ENCODE measurements at places on chromosomes 2 and 18.

- no peaks in the 10 kb centered on the region for H3K36me3 ChIP-seq
- H3K4me1 ChIP-seq: peaks cover 5% of the 10 kb centered on the region
- peaks cover 68% of the 10 kb centered on the region for H3K27me3 ChIP-seq
- no peak overlapping the region for H3K4me3 ChIP-seq
- no peak overlapping the region for H3K27ac ChIP-seq
- ATAC-seq: no peak
Observed at GRCh38 chr2:173397539-173397938, 42.9 kb downstream of the CDCA7 start.

DNA sequence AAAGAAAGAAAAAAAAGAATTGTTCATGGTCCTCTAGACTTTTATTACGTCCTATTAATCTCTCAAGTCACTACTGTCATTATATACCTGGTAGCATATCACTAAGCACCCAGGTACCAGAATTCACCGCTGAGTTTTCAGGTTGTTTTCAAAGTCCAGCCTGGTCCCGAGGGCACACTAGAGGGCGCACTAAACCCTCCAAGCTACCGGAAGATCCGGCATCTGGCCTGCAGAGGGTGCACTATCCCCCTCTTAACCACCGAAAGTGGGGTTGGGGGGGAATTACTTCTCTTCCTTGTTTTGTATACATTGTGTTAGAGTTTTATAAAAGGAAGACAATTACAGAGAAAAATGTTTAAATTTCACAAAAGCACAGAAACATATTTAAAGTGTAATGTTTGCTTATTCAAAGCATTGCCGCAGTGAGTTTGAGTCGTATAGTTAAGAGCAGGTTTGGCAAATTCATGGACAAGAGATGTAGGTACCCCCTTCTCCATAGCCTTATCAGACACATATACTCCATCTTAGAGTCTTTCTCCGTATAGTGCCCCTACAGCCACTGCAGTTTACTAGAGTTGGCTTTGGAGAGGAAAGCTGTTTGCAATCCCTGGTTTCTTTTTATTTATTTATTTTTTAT, 19.2 kb downstream of the MOGAT1 start:
- no peak overlapping the region for H3K27ac ChIP-seq
- no peak overlapping the region for H3K4me3 ChIP-seq
- ATAC-seq: peak; percentile 90
- no peaks in the 10 kb centered on the region for H3K27me3 ChIP-seq
- H3K36me3 ChIP-seq: no peaks in the 10 kb centered on the region
- H3K4me1 ChIP-seq: peaks cover 8% of the 10 kb centered on the region

- ATAC-seq: no peak
- no peak overlapping the region for H3K27ac ChIP-seq
- no peaks in the 10 kb centered on the region for H3K4me1 ChIP-seq
- H3K4me3 ChIP-seq: no peak overlapping the region
Observed at GRCh38 chr2:179180242-179180641, 84.4 kb downstream of the SESTD1 start.

DNA sequence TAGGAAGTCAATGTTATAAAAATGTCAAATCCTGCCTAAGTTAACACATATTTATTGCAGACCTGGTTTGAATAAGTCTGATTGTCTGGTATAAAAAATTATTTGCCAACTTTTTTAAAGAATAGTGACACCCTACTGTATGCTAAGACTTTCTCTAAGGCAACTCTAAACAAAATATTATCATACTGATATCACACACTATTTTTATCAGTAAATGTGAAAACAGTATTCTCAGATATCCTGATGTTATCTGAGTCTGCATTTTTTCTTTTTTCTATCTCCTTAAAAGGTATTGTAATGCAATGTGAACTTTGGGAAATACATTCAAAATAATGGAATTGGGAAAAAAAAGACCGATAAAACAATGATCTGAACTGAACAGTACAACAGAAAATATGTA, 127.1 kb downstream of the DOCK10 start:
- ATAC-seq: no peak
- no peak overlapping the region for H3K27ac ChIP-seq
- H3K36me3 ChIP-seq: peaks cover 42% of the 10 kb centered on the region
- H3K27me3 ChIP-seq: no peaks in the 10 kb centered on the region

DNA sequence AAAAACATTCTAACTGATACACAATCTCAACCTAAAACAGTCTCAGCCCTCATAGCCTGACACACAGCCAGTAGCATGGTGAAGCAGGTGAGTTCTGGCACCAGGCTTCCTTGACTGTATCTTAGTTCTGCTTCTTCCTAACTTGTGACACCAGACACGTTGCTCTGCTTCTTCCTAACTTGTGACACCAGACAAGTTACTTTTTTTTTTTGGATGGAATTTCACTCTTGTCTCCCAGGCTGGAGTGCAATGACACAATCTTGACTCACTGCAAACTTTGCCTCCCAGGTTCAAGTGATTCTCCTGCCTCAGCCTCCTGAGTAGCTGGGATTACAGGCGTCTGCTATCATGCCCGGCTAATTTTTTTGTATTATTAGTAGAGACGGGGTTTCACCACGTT, 6.7 kb upstream of the ATG16L1 start:
- no peaks in the 10 kb centered on the region for H3K36me3 ChIP-seq
- peaks cover 22% of the 10 kb centered on the region for H3K4me1 ChIP-seq
- no peaks in the 10 kb centered on the region for H3K27me3 ChIP-seq
- no peak overlapping the region for H3K4me3 ChIP-seq
- ATAC-seq: no peak

DNA sequence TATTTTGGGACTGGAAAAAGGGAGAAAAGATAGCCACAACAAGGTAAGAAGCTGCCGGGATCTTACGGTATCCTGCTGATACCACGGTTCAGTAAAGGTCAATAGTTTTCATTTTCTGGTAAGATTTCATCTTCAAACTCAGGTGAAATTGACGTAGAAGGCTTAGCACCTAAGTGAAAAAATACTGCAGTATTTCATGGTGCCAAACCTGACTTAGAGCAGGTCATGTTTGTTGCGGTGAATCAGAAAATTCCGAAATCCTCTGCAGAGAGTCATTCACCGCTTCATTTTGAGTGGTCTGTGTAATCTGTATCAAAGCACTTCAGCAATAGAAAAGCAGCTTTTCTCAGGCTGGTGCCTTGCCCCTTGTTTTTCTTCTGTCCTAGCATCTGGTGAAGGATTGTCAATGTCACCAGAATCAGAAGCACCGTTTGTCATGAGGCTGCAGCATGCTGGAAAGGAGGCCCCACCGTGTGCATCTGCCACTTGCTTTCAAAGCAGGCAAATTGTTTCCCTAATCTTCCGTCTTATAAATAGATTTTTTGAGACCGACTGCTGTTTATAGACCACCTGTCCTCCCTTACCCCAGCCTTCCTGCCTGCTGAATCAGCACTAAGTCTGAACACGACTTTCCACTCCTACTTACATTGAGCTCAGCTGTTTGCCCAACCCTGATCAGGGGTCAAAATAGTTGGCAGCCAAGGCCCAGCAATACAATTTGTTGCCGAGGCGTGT, 156.3 kb downstream of the EML6 start:
- no peak overlapping the region for H3K27ac ChIP-seq
- H3K27me3 ChIP-seq: peaks cover 3% of the 10 kb centered on the region
- H3K4me1 ChIP-seq: no peaks in the 10 kb centered on the region
- no peak overlapping the region for H3K4me3 ChIP-seq
- no peak for ATAC-seq

GRCh38 chr2:210553373-210553772, 3.0 kb upstream of the CPS1 start:
- H3K27ac ChIP-seq: no peak overlapping the region
- no peaks in the 10 kb centered on the region for H3K4me1 ChIP-seq
- no peaks in the 10 kb centered on the region for H3K36me3 ChIP-seq
- no peak for ATAC-seq
- H3K4me3 ChIP-seq: no peak overlapping the region

DNA sequence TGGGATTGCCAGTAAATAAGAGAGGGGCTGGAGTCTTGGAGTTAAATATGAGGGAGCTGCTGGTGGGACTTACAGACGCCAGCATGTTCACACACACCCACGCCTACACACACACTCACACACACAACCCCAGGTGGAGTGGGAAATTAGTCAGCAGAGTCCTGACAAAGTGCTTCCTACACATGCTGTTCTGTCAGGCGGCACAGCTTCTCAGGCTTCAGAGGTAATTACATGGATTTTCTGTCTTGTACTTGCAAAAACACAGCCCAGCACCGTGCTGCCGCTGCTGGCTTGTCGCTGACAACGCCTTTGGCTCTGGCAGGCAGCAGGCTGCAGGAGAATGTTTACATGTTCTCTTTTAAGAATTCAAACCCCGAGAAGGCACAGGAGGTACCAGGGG, 1186.3 kb upstream of the CELF4 start:
- peak; percentile 57 for ATAC-seq
- H3K4me3 ChIP-seq: no peak overlapping the region
- no peaks in the 10 kb centered on the region for H3K27me3 ChIP-seq
- H3K27ac ChIP-seq: no peak overlapping the region
- H3K36me3 ChIP-seq: no peaks in the 10 kb centered on the region

DNA sequence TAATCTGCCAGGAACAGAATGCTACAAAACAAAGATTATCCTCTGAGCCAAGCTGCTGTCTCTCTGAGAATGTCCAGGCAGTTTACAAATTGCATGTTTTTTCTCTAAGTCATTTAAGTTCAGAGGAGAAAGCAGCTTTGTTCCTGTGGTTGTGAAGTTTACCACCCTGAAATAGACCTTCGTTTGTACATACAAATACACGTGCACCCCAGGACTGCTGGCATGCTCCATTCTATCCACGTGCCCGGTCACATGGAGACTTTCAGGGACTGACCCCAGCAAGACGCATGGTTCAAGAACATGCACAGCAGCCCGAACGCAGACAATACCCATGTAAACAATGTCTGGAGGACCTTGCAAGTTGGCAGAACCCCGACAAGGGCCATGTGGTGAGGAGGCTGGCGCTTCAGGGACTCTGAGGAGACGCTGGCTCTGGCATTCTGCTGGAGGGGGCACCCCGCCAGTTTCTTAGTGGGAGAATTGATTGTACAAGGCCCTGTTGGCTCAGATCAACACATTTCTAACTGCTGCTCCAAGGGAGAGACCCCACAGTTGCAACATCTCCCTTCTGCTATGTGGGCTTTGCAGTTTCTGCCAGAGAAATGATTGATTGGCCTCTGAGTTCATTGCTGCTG, 33.3 kb downstream of the FAM178B start:
- no peaks in the 10 kb centered on the region for H3K27me3 ChIP-seq
- H3K4me3 ChIP-seq: no peak overlapping the region
- H3K27ac ChIP-seq: peak overlapping the region; percentile 67
- H3K4me1 ChIP-seq: peaks cover 5% of the 10 kb centered on the region

DNA sequence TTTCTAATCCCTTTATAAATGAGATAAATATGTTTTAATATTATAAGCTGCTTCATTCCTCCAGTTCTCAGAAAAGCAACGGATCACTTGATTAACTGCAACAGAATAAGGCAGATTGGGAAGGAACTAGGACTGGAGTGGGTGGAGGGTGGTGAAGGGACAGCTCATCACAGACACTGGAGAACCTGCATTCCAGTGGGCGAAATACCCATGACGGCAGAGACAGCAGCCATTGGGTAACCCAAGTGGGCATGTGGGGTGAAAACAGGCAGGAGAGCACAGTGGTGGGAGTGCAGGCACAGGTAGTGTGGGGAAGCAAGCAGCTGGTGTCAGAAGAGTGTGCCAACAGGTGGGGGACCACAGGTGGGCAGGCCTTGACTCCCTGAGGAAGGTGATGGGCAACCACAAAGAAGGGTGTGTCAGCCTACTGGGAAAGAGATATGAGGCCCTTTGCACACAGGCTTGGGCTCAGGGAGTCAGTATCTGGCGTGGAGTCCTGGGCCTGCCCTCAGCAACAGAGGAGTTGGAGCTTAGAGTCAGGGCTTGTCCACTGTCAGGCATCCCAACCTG, 27.2 kb downstream of the DPYSL5 start:
- H3K36me3 ChIP-seq: no peaks in the 10 kb centered on the region
- no peak overlapping the region for H3K27ac ChIP-seq
- no peaks in the 10 kb centered on the region for H3K4me1 ChIP-seq

- peak; percentile 6 for ATAC-seq
- peaks cover 30% of the 10 kb centered on the region for H3K4me1 ChIP-seq
- no peaks in the 10 kb centered on the region for H3K27me3 ChIP-seq
- H3K4me3 ChIP-seq: peak overlapping the region; percentile 91
Observed at GRCh38 chr18:21741562-21742314, 1.1 kb downstream of the MIB1 start.

DNA sequence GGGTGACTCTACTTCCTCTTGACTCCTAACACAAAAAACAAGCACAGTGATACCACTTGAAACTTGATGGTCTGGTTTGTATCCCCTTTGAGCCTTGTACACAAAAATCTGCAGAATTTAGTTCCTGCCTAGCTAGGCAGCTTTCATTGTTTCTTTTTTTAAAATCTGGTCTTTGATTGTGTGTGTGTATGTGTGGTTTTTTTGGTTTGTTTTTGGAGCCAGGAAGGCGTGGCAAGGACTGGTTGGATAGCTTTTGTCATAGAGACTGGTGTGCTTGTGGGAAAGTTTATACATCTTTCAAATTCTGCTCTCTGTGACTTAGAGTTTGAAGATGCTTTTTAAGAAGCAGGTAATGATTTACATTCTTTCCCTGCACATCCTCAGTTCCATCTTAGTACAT, 127.4 kb downstream of the TANC1 start:
- H3K4me3 ChIP-seq: no peak overlapping the region
- ATAC-seq: no peak
- H3K4me1 ChIP-seq: peaks cover 36% of the 10 kb centered on the region
- no peaks in the 10 kb centered on the region for H3K36me3 ChIP-seq

DNA sequence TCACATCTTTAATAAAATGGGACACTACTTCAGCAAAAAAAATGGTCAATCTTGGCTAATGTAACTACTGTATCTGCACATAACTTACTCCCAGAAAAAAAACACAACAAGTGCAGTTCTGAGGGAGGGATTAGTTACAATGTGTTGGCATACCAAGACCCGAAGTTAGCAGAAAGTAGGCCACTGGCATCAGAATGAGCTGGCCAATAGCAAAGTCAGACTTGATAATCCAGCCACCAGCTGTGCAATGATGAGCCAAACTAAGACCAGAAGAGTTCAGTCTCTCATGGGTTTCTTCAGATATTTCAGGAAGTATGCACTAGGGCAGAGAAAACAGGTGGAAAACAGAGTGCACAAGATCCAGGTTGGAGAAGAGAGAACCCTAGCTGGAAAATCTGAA, 65.3 kb downstream of the OLA1 start:
- peaks cover 7% of the 10 kb centered on the region for H3K4me1 ChIP-seq
- H3K4me3 ChIP-seq: no peak overlapping the region
- H3K27ac ChIP-seq: no peak overlapping the region
- ATAC-seq: no peak
- peaks cover 7% of the 10 kb centered on the region for H3K36me3 ChIP-seq
- H3K27me3 ChIP-seq: no peaks in the 10 kb centered on the region

DNA sequence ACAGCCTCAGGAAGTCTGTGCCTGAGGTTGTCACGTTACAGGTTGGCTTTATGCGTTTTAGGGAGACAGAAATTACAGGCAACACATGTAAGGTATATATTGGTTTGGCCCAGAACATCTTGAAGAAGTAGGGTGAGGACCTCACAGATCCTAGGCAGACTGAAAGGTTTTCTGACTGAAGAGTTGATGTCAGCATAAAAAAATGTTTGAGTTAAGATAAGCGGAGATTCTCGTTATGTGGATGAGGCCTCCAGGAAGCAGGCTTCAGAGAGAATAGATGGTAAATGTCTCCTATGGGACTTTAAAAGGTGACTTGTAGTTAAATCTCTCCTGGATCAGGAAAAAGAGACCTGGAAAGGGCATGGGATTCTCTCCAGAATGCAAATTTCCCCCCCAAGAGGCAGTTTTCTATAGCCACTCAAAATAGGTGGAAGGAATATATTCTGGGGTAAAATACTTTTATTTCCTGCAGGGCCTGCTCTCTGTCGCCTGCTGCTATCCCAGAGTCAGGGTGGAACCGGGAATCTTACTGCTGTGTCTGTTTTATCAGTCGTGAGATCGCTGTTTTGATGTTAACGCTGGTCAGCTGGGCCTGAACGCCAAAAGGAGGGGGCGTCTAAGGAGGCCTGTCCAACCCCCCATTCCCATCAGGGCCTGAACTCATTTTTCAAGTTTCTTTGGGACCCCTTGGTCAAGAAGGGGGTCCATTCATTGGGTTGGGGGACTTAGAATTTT, 171.1 kb downstream of the HDAC4 start:
- ATAC-seq: no peak
- peaks cover 46% of the 10 kb centered on the region for H3K4me1 ChIP-seq

All from activated T-helper 17 cell treated with anti-CD3 and anti-CD28 coated beads, Interleukin-2, amount 50 U/mL, for 72 hours (primary cell).